ENCODE measurements at places on chromosomes 7 and 10.

- no peak for DNase-seq
These were observed 141.6 kb upstream of the TCERG1L start for GRCh38 chr10:131452926-131453720.

DNA sequence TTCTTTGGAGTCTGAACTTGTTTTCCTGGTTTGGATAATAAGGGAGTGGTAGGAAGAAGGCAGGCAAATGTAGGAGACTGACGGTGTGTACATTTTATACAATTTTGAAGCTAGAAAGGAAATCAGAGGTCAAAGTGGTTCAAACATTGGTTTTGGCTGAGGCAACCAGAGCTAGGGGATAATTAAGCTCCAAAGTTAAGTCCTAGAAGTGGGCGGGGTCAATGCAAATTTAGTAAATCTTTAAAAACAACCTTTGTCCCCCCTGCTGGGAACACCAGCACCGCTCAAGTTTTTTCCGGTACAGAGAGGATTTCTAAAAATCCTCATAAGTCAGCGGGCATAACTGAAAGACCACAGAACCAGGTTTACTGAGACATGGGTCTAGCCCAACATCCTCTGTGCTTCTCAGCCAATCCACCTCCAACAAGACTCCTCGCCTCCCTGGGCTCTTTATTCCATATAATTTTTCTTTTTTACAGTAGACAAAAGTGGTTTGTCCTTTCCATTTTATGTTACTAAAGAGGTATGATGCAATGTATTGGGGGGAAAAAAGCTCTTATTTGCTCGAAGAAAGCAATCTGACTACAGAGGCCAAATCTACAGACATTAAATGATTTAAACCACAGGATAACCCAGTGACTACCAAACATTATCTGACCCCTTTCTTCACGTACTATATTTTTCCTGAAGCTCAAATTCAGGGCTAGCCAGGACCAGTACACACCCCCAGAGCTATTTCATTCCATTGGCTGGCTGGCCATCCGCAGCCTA is 1.6 kb downstream of the GLUD1 start:
- DNase-seq = peak; percentile 77

- no peak for DNase-seq
These were observed 36.7 kb downstream of the IRF5 start for GRCh38 chr7:128974241-128974934.

- DNase-seq = no peak
These were observed 66.5 kb downstream of the PPP1R9A start for GRCh38 chr7:94973844-94974243.

- no peak for DNase-seq
These were observed 28.5 kb downstream of the EPC1 start for GRCh38 chr10:32318476-32318896.

DNA sequence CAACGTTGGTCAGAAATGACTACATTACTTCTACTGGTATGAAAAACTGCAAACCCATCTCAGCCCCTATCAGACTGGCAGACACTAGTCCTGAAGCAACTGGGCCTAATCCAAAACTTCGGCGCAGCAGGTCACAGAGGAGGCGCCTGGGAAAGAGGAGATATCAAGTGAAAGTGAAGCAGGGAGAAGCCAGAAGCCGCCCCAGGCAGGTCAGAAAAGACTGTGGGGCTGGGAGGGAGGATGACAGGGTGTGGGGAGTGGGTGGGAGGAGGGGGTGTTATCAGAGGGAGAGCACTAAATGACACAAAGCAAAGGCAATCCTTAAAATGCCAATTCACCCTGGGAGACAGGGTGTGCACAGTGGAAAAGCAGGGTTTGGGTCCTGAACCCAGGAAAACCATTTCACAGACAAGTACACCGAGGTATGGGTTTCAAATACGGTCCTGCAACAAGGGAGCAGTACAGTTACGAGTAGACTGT is 731 bp downstream of the CHCHD3 start:
- DNase-seq = peak; percentile 68

DNA sequence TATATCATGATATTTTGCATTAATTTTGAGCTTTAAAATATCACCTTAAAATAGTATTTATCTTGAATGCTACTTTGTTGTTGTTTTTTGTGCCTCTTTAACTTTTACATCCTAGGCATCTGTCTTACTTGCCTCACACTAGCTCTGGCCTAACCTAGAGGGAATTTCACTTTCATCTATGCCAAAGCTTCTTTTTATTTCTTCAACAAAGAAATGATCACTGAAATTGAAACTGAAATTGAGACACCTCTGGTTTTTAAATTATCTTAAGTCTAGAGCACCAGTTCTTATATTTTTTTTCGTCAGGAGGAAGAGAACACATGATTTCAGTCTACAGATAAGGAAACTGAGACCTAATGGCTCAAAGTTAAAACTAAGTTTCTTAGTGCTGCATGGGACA is 3.5 kb upstream of the SCIN start:
- no peak for DNase-seq

DNA sequence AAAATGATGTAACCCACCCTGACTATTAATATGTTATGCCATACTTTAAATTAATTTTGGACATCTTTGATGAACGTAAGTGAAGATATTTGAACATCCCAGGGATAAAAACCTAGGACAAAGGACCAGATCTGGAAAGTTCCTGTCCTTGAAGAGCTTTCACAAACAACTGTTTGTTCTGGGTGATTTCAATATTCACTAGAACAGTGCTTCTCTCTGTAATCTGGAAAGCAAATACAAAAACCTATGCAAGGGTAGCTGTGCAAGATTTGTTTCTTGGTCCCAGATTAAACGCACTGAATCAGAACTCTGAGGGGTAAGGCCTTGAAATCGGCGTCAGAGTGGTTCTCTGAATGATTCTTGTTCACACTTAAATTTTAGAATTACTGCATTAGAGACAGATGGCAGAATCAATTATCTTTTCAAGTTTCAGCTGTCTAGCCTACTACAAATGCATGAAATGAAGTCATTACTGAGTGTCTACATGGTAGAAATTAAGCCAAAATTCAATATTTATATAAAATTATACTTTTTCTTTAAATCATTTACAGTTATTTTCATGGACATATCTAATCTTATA is 69.6 kb upstream of the CSTF2T start:
- no peak for DNase-seq

GRCh38 chr10:2019281-2019680 is 282.0 kb upstream of the ADARB2 start:
- DNase-seq = no peak

DNA sequence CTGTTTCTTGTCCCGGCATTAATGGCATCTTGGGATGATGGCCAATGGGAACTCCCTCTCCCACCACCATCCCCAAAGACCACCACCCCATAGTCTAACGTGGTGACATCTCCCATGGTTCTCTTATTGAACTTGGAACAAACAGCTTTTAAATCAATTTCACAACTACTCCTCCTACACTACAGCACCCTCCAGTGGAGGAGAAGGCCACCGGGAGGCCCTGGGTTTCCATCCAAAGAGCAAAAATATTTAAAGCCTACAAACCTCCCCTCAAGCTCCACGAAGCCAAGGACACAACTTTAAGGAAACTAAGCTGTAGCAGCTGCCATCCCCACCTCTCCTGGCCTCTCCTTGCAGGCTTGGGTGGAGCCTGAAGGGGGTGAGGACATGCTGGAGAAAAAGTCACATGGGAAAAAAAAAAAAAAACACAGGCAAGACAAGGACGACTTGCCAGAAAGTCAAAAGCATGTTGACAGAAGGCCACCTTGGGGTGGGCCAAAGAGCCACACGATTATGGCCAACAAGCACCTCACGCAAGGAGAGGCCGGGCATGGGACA is 94.0 kb upstream of the LANCL2 start:
- DNase-seq = no peak

- DNase-seq = no peak
These were observed 6.4 kb downstream of the DRGX start for GRCh38 chr10:49389361-49389933.

DNA sequence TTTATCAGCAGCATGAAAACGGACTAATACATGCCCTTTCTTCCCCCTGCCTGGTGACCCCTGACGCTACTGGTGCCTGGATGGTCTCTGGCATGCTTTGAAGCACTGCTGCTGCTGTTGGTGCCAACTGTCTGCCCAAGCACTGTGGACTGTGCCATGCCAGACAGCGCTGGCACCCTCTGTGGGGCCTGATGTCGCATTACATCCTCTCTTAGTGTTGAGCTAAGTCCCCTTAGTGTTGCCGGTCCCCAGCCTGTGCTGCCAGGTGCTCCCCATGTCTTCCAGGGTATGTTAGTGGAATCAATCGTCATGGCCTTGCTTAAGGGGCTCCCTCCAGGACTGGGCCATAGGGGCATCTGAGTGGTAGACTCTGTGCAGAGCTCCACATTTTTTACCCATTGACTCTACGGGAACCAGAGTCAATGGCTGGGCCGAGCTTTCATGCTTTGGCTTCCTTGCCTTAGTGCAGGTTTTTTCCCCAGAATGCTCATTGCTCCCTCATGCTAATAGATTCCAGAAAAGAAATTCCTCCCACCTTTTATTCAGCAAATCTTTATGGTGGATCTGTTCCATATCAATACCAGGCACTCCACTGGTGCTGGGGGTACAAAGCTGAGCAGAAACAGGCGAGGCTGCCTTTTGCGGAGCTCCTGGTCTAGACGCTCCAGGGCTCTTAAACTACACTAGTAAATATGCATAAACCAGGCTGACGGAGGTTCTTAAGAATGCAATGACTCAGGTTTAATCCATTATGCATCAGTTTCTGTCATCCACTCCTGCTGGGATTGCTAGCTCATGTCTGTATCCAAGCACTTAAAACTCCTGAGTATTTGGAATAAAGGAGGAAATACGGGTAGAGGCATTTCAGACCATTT is 21.8 kb upstream of the MRC1 start:
- peak; percentile 97 for DNase-seq

DNA sequence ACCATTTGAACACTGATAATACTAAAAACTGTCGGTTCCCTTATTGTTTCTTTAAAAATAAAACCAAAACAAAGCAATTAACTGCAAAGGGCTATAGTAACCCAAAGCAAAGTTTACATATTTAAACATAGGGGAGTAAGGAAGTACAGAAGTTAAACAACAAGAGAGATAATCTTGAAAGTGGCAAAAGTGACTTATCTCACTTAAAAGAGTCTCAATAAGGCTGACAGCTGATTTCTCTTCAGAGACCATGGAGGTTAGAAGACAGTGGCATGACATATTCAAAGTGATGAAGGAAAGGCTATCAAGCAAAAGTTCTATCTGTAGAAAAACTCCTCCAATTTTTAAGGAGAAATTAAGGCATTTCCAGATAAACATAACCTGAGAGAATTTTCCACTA is 233.5 kb upstream of the HDAC9 start:
- DNase-seq = no peak

DNA sequence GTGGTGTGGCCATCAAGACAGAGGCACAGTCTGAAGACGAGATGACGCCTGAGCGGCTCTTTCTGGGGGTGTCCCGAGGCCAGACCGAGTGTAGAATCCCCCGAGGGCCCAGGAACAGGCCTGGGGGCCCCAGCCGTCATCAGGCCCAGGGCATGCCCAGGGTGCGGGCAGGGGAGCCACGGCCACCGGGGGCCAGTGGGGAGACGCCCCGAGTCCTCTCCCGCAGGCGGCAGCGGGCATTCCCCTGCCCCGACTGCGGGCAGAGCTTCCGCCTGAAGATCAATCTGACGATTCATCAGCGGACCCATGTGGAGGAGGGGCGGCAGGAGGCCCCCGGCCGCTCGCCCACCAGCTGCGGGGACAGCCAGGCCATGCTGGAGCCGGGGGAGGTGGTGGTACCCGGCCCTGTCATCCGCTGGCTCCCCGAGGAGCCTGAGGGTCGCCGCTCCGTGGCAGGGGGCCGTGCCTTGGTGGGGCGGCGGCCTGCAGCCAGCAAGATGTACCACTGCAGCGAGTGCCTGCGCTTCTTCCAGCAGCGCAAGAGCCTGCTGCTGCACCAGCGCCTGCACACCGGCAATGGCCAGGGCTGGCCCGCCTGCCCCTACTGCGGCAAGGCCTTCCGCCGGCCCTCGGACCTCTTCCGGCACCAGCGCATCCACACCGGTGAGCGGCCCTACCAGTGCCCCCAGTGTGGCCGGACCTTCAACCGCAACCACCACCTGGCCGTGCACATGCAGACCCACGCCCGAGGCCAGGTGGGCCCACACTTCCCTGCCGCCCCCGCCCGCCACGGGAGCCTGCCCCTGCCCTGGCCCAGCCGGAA is 19.7 kb downstream of the ZNF783 start:
- no peak for DNase-seq

DNA sequence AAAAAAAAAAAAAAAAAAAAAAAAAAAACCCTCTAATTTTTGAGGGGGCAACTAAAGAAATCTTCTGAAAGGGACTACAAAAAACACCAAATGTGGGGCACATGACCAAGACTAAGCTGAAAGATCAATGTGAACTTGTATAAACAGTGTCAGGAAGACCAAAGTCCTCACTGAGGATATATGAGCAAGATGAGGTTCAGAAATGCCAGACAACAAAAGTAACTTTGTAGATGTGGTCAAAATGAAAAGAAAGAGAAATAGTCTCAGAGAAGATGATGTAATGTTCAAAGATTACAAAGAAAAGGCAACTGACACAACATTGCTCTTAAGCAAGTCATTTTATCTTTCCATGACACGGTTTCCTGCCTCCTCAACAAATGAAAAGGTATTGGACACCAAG is 48.7 kb upstream of the PTPRZ1 start:
- DNase-seq = no peak

DNA sequence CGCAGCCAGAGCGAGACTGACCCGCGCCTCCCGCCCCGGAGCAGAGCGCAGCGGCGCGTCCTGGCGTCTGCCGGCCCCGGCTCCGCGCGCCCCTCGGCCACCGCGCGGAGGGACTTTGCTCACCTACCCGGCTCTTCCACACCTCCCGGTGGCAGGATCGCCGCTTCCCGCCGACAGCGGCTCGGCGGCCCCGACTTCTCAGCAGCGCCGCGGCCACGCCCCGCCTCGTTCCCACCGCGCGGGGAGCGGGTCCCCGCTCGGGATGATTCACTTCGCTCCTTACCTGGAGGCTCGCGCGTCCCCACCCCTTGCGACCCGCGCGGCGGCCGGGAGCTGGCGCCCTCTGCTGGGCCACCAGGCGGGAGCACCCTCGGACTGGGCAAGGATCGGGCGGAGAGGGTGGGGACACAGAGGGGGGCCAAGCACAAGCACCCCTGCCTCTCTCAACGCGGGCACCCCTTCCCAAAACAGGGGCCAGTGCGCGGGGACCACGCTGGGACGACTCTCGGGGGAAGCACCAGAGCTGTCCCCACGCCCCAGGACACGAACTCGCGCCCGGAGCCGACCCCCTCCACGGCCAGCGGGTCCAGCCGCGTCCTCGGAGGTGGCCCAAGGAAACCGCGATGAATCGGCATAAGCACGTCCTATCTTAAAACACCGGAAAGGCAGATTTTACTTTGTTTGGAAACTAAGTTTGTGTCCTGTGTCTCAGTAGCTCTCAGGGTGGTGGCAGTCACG is 101.0 kb upstream of the SVIL start:
- peak; percentile 81 for DNase-seq

All from RKO (cell line).